Heart right ventricle (tissue), 16 donors: ENCODE measurements at places on chromosomes 5 and 9. TPM values are rescaled to one million over a fixed set of nuclear protein-coding genes. Genes with fewer than 3 reads are reported as not detected.

Gene PLPPR1
- total RNA-seq, result not detected

Gene PDZD2
- total RNA-seq, result 58.2 TPM

Gene LECT2
- not detected for total RNA-seq

Gene LHX3
- total RNA-seq, result not detected

Gene PHF19
- 12.6 TPM for total RNA-seq

Gene TBC1D2
- total RNA-seq, result 3.5 TPM

DNA sequence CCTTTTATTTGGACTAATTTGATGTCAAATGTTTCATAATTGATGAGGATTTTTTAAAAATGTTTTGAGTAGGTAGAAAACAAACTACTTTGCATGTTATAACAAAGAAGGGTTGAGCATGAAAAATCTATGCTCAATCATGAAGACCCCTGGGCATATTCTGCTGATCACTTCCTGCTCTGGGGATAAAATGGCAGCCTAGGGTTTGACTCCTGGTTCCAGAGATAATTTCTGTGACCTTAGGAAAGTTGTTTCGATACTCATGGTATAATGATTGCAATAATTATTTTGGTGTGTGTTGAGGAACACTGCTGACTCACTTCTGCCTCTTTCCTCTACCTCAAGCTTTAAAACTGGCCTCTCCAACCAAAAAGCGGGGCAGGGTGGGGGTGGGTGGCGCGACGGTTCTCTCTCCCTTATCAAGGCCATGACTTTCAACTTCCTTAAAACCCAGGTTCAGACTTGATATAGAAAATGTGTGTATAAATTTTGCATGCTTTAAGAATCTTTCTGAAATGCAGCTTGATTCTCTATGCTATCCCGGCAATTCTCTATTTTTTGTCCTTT, 6.0 kb upstream of the PIP5K1B start:
- no peaks in the 10 kb centered on the region for H3K36me3 ChIP-seq
- H3K4me1 ChIP-seq, result no peaks in the 10 kb centered on the region
- H3K27ac ChIP-seq, result no peak overlapping the region
- H3K4me3 ChIP-seq, result no peak overlapping the region
- H3K27me3 ChIP-seq, result no peaks in the 10 kb centered on the region

GRCh38 chr5:141931694-141932093, 8.0 kb downstream of the DELE1 start:
- H3K27ac ChIP-seq, result no peak overlapping the region
- no peaks in the 10 kb centered on the region for H3K27me3 ChIP-seq
- DNase-seq, result no peak
- no peak overlapping the region for H3K4me3 ChIP-seq

GRCh38 chr5:126056851-126057622, 366.2 kb upstream of the GRAMD2B start:
- H3K27me3 ChIP-seq, result no peaks in the 10 kb centered on the region
- no peak overlapping the region for H3K27ac ChIP-seq
- H3K36me3 ChIP-seq, result no peaks in the 10 kb centered on the region
- DNase-seq, result no peak
- peaks cover 22% of the 10 kb centered on the region for H3K4me1 ChIP-seq
- H3K4me3 ChIP-seq, result no peak overlapping the region

DNA sequence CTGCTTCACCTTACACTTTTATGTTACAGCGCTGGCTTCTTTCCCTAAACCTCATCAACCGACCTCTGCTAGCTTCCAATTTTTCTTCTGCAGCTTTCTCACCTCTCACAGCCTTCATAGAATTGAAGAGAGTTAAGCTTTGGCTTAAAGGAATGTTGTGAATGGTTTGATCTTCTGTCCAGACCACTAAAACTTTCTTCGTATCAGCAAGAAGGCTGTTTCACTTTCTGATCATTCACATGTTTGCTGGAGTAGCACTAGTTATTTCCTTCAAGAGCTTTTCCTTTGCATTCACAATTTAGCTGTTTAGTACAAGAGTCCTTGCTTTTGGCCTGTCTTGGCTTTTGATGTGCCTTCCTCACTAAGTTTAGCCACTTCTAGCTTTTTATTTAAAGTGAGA, 49.5 kb downstream of the NR3C1 start:
- no peak for DNase-seq
- H3K4me3 ChIP-seq, result no peak overlapping the region
- H3K27me3 ChIP-seq, result no peaks in the 10 kb centered on the region
- H3K4me1 ChIP-seq, result peaks cover 88% of the 10 kb centered on the region
- H3K27ac ChIP-seq, result no peak overlapping the region

DNA sequence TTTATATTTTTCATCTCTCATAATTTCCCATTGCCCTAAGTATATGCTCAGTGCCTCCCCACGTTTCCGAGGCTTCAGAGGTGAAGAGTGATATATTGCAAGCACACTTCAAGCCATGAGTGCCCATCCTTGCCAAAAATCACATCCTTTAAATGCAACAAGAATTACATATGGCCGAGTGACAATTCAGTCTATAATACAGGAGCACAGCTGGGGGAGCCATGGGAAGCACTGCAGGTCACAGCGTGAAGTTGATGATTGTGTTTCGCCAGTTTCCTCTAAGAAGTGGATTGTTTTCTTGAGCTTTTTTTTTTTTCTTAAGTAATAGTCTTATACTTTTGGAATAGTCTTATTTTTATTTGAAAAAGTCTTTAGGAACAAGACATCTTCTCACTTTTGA, 61.1 kb downstream of the MTRR start:
- no peak overlapping the region for H3K27ac ChIP-seq
- no peaks in the 10 kb centered on the region for H3K4me1 ChIP-seq
- no peaks in the 10 kb centered on the region for H3K27me3 ChIP-seq
- DNase-seq, result no peak
- no peak overlapping the region for H3K4me3 ChIP-seq

DNA sequence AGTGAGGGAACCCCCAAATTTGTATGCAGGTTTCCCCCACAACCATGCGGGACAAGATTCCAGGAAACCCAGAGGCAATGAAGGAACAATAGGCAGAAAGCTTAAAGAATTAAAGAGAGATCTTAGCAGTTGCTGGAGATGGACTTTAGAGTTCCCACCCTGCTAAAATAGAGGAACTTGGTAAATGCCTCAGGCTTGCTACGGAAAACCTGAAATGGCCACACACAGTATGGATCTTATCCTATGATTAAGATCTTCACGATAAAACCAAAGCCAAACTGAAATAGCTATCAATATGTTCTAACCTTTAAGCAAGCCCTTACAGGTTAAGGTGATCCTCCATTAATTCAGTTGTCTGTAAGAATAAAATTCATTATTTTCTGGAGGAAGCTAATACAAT, 148.3 kb downstream of the RANBP17 start:
- H3K27me3 ChIP-seq, result no peaks in the 10 kb centered on the region
- no peaks in the 10 kb centered on the region for H3K4me1 ChIP-seq
- no peak for DNase-seq
- H3K27ac ChIP-seq, result no peak overlapping the region
- H3K4me3 ChIP-seq, result no peak overlapping the region

DNA sequence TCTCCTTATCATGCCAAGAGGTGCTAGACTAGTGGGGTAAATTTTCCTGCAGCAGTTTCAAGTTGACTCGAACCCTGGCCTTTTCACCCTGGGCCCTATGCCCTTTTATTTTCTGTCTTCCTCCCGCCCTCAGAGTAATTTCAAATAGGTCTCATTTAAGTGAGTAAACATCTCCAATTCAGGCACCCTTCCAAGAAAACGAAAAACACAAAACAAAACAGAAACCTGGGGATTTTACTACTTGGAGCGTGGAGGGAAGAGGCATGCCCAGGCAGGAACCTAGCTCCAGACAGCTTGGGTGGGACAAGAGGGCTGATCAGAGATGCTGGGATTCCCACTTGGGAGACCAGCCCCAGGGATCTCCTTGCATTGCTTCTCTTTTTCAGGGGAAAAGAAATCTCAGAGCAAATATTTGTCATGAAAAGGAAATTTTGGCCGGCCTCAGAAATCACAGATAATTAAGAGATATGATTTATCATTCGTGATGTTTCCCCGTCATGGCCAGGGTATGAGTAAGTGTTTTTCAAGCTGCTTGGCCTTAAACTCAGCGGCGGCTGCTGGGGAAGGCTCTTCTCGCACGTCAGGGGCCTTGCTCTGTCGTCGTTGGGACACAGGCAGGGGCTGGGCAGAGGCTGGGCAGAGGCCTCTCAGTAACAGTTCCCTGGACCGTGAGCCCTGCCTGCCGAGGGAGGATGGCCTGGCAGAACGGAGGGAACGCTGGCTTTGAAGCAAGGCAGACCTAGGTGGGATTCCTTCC, 248.6 kb upstream of the KLF4 start:
- H3K36me3 ChIP-seq, result no peaks in the 10 kb centered on the region
- no peaks in the 10 kb centered on the region for H3K27me3 ChIP-seq
- no peak overlapping the region for H3K4me3 ChIP-seq
- peak; percentile 46 for DNase-seq

GRCh38 chr9:91131433-91131839, 230.3 kb downstream of the AUH start:
- H3K27ac ChIP-seq, result no peak overlapping the region
- no peaks in the 10 kb centered on the region for H3K27me3 ChIP-seq
- DNase-seq, result no peak
- H3K4me3 ChIP-seq, result no peak overlapping the region
- H3K36me3 ChIP-seq, result no peaks in the 10 kb centered on the region

GRCh38 chr9:131214286-131214856, 61.9 kb downstream of the FAM78A start:
- no peaks in the 10 kb centered on the region for H3K27me3 ChIP-seq
- peaks cover 57% of the 10 kb centered on the region for H3K36me3 ChIP-seq

DNA sequence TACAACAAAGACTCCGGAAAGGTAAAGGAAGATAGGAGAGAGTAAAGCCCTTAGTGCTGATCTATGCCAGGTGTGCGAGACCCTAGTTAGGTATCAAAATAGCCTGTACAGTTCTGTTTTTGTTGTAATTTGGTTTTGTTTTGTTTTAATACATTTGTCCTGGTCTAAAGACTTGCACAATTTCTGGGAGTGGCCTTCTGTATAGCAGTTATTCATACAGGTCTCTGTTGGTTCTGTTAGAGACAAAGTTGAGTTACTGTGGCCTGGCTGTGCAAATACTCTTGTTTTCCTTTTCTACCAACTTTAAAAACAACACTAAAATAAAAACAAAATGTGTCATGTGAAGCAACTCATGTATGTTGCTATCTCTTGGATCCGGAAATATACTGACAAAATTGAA, 163.6 kb downstream of the COMMD10 start:
- H3K4me1 ChIP-seq, result no peaks in the 10 kb centered on the region
- H3K27ac ChIP-seq, result no peak overlapping the region
- H3K27me3 ChIP-seq, result no peaks in the 10 kb centered on the region
- no peak overlapping the region for H3K4me3 ChIP-seq

DNA sequence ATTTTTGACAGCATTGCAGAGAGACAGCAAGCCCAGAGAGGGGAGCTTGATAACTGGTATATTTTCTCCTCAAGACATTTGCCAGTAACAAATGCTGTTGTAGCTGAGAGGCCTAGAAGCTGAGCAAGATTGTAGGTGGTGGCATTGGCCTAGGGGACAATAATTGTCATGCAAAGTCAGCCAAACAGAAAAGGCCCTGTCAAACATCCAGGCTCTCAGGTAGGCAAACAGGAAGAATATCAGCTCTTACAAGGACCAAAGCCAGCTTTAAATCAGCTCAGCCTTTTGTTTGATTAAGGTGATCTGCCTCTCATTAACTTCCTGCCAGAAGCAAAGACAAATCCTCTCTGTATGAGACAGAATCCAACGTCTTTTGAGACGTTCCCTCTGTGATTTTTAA, 29.7 kb upstream of the BARX1 start:
- no peaks in the 10 kb centered on the region for H3K36me3 ChIP-seq
- DNase-seq, result no peak
- no peak overlapping the region for H3K4me3 ChIP-seq
- no peak overlapping the region for H3K27ac ChIP-seq
- H3K4me1 ChIP-seq, result no peaks in the 10 kb centered on the region
- H3K27me3 ChIP-seq, result peaks cover 15% of the 10 kb centered on the region
